ENCODE measurements at places on chromosomes 4 and X.
A peak's percentile ranks its signal among the peaks of the same experiment; 100 is the strongest.

- DNase-seq = peak; percentile 5
Measured at GRCh38 chr4:54941994-54942552, 183.3 kb downstream of the KDR start.

GRCh38 chr4:126558596-126558995 is 1074.2 kb upstream of the INTU start:
- DNase-seq = no peak

DNA sequence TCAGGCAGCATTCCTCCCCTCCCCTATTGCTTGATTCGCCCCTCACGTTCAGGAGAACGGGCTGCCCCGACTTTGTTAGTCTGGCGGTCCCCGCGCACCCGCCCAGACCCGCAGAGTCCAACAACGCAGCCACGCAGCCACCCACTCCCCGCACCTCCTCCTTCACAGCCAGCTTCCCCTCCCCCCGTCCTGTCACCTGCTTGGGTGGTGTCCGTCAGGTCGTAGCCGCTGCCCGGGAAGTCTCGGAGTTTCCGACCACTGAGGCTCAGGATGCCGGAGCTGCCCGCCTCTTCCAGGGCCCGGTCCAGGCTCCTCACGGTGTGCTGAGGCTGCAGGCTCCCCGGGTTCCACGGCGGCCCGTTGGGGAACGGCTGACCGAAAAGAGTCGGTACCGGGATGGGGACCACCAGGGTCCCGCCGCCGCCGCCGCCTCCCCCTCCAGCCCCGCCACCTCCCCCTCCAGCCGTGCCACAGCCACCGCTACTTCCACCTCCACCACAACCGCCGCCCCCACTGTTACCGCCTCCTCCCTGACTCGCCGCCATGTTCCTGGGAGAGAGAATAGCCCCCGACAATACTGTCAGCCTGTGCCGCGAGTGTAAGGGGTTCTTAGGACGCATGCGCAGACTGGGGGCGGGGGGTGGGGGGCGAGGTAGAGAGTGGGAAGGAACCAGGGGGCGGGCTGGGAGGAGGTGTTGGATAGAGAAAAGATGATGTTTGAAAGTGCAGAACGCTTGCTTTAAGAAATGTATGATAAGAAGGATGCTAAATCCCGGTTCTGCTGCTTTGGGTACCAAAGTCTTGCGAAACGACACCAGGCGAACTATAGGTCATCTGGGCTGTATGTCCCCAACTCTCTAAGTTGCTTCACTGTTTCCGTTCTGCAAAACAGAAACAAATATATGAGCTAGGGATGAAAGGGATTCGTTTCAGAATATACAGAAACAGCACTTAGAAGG is at the start of gene LRCH2:
Gene LRCH2, minus strand, starts transcription at position 600 of the 959 bp plus-strand sequence. Its CDS starts 55 bp downstream, at position 545.
- DNase-seq = no peak

- no peak for DNase-seq
Measured at GRCh38 chr4:168999809-169000208, 10.2 kb downstream of the CBR4 start.

GRCh38 chr4:85318415-85318814 is 156.5 kb upstream of the ARHGAP24 start:
- no peak for DNase-seq

DNA sequence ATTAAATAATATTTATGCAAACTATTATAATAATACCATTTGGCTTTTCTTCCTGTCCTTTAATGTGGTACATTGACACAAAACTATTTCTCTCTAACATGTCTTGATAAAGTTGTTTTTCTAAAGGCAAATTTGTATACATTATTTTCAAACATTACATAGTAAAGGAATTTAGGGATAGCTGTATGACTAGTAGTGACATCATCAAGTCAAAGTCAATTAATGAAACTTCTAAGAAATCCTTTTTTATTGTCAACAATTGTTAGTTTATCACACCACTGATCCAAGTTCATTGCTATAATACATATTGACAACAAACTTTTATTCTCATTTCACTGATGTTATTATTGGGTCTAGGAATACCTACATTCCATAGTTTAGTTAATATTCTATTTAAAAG is 68.4 kb downstream of the TBCK start:
- DNase-seq = no peak

GRCh38 chr4:53763813-53764597 is 172.7 kb upstream of the LNX1 start:
- no peak for DNase-seq

GRCh38 chrX:16822723-16823122 is 36.5 kb downstream of the TXLNG start:
- no peak for DNase-seq

GRCh38 chr4:130125467-130125866 is 1029.5 kb downstream of the C4orf33 start:
- DNase-seq = no peak

DNA sequence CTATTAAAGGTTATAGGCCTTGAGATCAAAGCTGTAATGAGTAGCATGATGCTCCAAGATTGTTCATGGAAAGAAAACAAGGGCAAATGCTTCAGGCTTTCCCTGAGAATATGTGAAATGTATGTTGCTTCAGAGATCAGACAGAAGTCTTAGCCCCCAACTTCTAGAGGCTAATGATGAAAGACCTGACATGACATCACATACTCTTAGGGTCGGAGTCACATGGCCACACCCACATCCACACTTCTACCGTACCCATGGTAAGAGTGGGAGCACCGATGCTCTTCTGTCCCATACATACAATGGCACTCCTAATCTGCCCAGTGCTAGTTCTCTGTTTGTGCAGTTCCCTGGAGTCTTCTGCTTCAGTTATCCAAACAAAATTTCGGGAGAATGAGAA is 111.9 kb upstream of the ACSL4 start:
- no peak for DNase-seq

- no peak for DNase-seq
Measured at GRCh38 chr4:80532674-80533333, 197.3 kb downstream of the CFAP299 start.

GRCh38 chrX:132444936-132445335 is 43.9 kb downstream of the MBNL3 start:
- DNase-seq = no peak

DNA sequence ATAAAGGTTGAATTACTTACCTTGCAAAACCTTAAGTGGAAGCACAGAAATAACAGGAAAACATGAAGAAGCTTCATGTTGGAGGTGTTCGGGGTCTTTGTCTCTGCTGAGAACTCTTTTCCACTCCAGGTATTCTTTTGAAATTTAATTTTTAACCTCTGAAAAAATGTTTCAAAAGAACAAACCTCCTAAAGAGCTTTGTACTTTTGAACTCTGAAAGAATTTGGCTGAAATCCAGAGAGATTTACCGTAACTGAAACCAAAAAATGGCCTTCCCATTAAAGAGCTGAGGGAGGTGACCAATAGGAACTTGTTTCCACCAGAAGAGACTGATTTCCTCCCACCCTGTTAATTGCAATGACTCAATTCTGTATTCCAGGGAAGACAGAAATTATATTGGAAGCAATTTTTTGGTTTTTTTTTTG is at the start of gene CFI:
Gene CFI, minus strand, starts transcription at position 105 of the 425 bp plus-strand sequence. Its CDS starts 28 bp downstream, at position 77.
- no peak for DNase-seq

DNA sequence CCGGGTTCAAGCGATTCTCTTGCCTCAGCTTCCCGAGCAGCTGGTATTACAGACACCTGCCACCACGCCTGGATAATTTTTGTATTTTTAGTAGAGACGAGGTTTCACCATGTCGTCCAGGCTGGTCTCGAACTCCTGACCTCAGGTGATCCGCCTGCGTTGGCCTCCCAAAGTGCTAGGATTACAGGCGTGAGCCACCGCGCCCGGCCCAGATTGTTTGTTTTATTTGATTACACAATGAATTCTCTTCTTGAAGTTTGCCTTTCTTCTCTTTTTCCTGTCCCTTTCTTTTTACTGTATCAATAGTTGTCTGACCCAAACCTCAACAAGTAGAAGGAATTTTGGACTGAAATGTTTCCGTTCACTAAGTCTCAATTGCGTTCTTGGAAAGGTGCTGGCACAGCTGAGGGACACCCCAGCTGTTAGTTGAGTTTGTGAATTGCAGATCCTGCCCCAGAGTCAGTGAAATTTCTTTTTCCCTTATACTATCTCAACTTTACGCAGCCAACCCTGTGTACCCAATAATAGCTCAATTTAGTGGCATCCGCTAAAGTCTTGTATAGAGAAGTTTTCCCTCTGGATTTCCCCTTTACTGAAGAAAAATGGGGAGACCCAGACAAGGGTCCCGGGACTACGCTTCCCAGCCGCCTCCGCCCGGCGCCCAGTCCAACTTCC is 639 bp upstream of the MTM1 start:
- no peak for DNase-seq

- DNase-seq = no peak
Measured at GRCh38 chr4:70062000-70062399, 11.8 kb downstream of the HTN1 start.

DNA sequence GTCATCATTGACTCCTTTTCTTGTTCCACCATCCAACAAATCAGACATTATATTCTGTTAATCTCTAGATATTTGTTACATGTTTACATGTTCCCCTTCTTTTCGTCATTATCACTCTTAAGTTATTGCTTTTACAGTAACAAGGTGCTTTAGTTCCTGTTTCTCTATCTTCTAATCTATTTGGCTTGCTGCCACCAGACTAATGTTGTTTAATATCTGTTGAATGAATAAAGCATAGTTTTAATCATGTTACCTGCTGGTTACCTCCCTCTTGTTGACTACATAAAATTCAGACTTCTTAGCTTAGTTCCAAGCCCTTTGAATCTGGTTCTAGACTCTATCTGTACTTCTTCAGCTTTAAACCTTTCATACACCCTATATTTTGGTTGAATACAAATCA is 129.8 kb upstream of the TRIM2 start:
- no peak for DNase-seq

DNA sequence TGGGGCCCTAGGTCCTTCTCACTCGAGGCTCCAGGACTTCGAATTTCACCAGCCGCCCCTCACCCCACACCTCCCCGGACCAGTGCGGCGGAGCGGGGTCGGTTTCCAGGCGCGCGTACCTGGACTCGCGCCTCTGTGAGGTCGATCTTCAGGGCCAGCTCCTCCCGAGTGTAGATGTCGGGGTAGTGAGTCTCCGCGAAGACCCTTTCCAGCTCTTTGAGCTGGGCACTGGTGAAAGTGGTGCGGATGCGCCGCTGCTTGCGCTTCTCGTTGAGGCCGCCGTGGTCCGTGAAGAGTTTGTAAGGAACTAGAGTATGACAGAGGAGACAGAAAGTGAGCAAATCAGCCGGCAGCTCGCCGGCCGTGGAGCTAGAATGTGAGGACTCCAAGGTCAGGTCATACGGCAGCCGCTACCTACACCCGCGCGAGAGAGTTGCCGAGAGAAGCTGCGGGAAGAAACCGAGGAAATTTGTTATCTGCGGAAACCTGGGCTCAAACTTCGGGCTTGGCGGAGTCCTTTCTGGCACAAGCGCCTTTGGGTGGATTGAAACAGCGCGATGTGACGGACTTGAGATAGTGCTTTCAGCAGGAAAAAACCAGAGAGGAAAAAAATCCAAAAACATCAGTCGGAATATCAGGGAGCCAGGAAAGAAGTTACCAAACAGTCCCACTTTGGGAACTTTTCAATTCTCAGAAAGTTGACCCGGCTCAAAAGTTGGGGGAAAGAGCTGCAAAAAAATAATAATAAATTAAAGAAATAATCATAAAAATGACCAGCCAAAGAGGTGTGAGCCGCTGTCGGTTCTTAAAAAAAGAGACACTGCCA is 1.1 kb downstream of the PHOX2B start:
- DNase-seq = peak; percentile 34

GRCh38 chr4:69910016-69910782 is 20.7 kb upstream of the CSN1S1 start:
- no peak for DNase-seq

DNA sequence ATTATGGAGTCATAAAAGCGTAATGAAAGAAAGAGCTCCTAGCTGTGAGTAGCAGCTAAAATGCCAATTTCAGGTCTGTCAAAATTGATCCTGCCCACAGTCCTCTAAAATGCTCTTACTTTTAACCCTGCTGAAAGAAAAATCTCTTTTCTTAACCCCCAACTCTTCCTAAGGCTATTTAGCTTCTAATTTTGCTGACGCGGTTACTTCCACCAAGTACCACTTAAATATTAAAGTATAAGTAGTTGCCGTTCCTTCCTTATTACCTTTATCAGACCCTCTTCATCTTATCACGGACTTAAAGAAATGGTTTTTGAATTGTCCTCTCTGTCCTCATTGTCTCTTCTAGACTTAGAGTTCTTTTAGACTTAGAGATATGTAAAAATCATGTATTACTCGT is 272.2 kb downstream of the FRMPD4 start:
- DNase-seq = no peak

DNA sequence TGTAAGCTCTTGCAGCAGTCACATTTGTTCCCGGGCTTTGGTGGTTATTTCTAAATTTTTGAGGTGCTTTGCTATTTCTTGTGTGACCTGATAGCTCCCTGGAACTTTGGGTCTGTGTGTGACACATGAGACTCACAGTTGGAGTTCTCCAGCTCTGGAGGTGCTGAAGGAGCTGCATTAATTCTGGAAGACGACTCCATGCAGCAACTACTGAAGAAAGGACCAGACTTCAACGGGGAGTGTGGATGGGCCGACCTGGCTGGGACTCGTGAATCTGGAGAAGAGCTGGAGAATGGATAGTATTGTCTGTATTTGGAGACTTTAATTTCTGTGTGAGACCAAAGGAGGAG is 1.5 kb downstream of the MRFAP1 start:
- DNase-seq = no peak

- DNase-seq = no peak
Measured at GRCh38 chr4:24570574-24571236, 13.6 kb downstream of the DHX15 start.

GRCh38 chr4:137387924-137388323 is 144.4 kb downstream of the PCDH18 start:
- no peak for DNase-seq

DNA sequence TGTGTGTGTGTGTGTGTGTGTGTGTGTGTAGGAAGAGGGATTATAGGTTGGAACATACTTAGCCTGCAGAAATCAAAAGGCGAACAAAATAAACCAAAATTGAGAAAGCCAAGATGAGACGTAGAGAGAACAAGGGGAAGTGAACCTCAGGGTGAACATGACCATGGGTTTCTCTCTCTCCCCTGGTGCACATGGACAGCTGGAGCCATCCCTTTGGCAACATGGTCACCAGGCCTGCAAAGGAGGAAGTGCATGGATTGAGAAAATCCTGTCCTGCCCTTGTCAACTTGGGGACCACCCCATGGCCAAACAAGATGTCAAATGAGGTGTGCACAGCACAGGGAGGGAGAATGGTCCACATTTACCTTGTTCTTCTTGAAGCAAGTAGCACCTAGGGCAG is 23.1 kb downstream of the LGI2 start:
- no peak for DNase-seq

GRCh38 chr4:107757864-107758476 is 37.9 kb upstream of the PAPSS1 start:
- DNase-seq = no peak

- DNase-seq = no peak
Measured at GRCh38 chr4:38490753-38491446, 173.1 kb upstream of the KLF3 start.

- DNase-seq = no peak
Measured at GRCh38 chr4:6467600-6467999, 4.8 kb downstream of the PPP2R2C start.

DNA sequence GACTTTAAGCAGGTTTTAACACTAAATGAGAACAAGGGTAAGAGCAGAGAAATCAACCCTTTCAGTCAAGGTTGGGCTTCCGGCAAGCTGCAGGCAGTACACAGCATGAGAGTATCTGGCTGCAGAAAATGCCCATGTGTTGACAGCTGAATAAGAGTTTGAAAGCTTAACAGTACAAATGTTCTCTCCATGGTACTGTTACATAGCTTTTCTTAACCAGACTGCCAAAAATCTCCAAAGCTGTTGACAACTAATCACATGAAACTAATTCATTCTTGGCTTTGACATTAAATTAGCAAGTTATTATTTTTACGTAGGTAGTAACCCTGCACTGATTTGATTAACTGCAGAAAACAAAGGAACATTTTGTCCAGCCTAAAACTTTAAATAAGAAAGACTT is 153.5 kb downstream of the SLC10A7 start:
- no peak for DNase-seq

GRCh38 chrX:56232221-56233082 is at the start of gene KLF8:
Gene KLF8, plus strand, starts transcription at chrX:56232356. Its CDS starts 979 bp downstream, at chrX:56233335.
- peak; percentile 51 for DNase-seq
